Activated naive CD4-positive, alpha-beta T cell treated with Interleukin-2 at 50 U/mL for 16 hours (primary cell): ENCODE measurements at places on chromosomes 6 and 20.
A peak's percentile ranks its signal among the peaks of the same experiment; 100 is the strongest.

GRCh38 chr20:63978319-63979228 is 868 bp downstream of the SAMD10 start:
- DNase-seq: peak; percentile 62

DNA sequence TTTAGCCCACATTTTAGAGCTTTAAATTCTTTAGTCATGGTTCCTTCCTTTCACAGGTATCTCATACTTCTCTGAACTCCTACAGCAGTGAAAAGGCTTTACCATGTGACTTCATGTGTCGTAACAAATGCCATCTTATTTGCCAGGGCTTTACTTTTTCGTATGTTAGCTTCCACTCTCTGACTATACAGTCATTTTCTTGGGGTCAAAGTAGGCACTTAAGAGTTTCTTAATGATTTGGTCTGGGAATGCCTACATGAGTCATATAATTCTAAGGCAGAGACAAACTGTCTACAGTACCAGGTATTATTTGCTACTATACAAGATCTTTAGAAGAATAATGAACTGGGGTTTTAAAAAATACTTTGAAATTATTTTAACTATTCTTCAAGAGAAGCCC is 15.0 kb downstream of the RAB23 start:
- DNase-seq: no peak

GRCh38 chr20:40168981-40169620 is 519.9 kb downstream of the MAFB start:
- DNase-seq: no peak

- DNase-seq: no peak
Observed at GRCh38 chr20:15911581-15911980, 661.7 kb downstream of the KIF16B start.

- DNase-seq: no peak
Observed at GRCh38 chr20:2237059-2237458, 58.7 kb upstream of the TGM3 start.

DNA sequence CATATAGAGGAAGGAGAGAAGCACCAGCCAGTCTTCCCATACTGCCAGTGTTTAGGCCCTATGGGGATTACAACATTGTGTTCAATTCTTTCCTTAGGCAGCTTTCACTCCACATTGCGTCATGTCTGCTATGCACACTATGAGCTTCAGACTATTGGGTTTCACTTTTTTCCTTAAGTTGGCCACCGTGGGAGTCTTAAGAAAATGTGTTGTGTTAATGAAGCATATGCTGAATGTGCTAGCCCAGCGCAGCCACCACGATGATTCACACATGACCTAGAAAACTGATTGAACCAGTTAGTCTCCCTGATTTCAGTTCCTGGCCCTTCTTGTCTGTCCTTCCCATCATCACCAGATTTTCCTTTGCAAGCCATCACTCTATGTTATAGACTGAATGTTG is 21.5 kb downstream of the TUBB2B start:
- no peak for DNase-seq

DNA sequence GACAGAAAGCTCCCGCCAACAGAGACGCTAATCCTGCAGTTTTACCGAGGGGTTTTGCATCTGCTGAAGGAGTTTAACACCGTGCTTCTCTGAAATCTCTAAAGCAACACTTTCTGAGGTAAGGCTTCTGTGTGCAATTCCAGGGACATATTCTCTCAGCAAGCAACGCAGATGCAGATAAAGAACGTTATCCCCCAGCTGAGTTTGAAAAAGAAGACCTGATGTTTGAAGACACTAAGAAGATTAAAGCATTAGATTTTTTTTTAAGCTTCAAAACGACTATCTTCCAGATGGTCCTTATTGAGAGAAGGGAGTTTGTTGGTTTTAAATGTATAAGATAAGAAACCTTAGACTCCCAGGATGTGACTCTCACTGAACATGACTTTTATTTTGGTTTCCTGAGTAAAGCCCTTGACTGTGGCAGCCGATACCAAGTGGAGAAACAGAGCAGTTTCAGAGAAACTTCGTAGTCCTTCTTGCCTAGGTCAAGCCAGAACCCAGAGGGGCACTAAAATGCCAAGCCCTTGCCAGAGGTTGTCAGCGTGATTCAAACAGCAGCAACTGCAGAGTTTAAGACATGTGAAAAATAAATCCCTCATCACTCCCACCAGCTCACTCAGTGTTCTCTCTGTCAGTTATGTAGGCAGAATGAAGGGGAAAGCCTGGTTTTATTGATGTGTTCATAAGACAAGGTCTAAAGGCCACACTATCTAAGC is 353.3 kb upstream of the CNR1 start:
- no peak for DNase-seq

DNA sequence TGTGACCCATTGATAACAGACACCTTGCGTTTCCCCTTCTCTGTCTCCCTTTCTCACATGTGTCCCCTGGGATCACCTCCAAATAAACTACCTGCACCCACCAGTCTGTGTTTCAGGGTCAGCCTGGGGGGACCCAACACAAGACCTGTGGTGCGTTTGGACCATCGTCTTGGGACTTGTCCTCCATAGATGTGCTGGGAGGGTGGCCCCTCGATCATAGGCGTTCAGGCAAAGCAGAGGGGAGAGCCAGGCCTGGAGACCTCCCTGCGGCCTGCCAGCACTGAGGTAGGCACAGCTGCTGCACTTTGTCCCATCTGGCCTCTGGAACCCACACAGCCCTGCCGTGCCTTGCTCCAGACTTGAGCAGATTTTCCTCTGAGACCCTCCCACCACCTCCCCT is 18.1 kb downstream of the CST9 start:
- DNase-seq: no peak

DNA sequence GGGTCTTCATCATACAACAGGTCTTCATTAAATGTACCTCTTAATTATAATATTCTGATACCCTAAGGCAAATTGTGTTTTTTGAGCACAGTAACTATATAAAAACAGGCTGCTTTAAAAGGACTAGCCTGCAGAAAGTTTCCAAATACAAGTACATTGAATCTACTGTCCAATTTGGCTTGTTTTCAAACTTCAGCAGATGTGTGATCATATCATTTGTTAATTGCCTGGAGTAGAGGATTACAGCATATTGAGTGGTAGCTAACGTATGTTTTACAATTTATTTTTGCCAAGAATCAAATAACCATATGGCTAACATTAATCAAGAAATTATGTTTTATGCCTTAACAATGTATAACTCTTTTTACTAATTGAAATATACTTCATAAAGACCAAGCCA is 12.6 kb downstream of the TINAG start:
- no peak for DNase-seq

DNA sequence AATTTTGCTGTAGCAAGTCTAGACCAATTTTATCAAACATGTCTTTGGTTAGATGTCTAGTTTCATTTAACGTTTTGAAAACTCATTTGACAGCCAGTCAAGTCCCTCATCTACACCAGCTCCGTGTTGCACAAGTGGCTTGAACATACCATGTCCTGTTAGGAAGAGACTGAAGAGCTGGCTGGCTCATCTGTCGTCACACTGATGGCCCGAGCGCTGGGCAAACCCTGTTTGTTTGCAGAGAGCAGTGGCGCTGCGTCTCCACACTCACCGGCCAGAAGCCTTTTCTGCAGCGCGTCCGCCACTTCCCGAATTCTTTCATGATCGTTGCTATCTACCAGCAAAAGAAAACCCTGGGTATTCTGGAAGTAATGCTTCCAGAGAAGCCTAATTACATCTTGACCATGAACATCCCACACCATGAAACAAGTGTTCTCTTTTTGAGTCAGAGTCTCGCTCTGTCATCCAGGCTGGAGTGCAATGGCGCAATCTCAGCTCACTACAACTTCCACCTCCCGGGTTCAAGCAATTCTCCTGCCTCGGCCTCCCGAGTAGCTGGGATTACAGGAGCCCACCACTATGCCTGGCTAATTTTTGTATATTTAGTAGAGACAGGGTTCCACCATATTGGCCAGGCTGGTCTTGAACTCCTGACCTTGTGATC is 10.7 kb upstream of the TCFL5 start:
- no peak for DNase-seq

GRCh38 chr20:47362361-47363219 is 6.1 kb upstream of the ZMYND8 start:
- no peak for DNase-seq

- no peak for DNase-seq
Observed at GRCh38 chr20:42483730-42484303, 705.9 kb downstream of the PTPRT start.

DNA sequence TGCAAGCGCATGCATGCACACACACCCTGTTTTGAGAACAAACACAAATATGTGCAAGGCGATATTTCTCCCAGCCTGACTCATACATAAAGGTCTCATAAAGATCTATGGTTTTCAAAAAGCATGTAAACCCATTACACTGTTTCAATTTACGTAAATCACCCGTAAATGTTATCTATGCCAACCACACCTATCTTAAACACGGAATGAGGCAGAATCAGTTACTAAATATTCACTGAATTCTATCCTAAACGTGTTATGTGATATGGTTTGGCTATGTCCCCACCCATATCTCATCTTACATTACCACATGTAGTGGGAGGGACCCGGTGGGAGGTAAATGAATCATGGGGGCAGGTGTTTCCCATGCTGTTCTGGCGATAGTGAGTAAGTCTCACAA is 621.6 kb downstream of the KIF16B start:
- no peak for DNase-seq

GRCh38 chr20:1528811-1529210 is 28.7 kb downstream of the SIRPD start:
- no peak for DNase-seq

DNA sequence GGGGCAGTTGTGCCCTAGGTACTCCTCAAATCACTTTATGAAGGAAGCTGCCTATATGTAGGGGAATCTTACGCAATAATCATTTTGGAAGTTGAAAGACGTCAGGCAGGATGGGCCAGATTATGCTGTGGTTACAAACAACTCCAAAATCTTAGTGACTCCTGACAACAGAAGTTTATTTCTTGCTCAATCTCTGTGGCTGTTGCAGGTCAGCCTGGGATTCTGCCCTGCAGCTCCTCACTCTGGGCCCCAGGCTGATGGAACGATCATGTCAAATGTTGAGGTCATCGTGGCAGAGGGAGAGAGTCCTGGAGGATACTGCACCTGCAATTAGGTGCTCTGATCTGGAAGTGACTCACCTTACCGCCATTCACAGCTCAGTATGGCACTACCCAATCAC is 88.4 kb downstream of the ZDHHC14 start:
- no peak for DNase-seq
